CD4-positive, alpha-beta T cell treated with Interleukin-12 subunit alpha and Interleukin-12 subunit beta, for 1 hour (primary cell): ENCODE measurements at places on chromosomes 1 and 21.
A peak's percentile ranks its signal among the peaks of the same experiment; 100 is the strongest.

DNA sequence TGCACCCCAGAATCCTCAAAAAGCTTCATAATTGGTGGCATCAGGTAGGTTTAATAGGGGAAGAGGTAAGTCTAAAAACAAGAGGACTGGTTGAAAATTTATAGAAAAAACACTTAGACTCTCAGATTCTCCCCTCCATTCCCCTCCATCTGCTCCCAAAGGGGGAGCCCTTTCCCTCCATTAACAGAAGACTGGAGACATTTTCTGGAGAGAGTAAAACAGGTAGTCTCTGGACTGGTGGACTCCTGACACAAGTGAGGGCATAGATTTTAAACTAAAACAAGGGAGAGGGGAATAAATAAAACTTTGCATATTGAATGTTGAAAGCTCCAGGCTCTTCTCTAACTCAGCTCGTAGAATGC lies 54.0 kb upstream of the IPO9 start:
- DNase-seq: no peak

GRCh38 chr1:155079210-155079486 lies 511 bp downstream of the EFNA3 start:
- DNase-seq: no peak

DNA sequence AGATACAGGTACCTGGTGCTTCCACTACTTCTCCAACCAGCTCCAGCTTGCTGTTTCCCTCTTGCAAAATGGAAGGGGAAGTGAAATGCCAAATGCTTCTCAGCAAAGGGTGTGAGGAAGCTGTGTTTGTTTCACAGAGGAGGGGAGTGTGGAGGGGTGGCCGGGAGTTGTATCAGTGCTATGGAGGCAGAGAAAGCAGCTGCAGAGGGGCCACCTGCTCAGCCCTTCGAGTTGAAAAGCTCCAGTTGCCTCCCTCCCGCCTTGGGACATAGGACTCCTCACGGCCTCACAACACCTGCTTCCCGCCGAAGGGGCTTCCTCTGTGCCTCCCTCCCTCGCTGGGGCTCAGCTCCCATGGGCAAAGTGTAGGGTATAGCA lies 12.1 kb upstream of the LINGO4 start:
- no peak for DNase-seq

GRCh38 chr21:33332143-33332542 lies 7.4 kb downstream of the IFNAR1 start:
- peak; percentile 34 for DNase-seq

GRCh38 chr1:38336961-38337360 lies 290.4 kb upstream of the POU3F1 start:
- DNase-seq: no peak

- no peak for DNase-seq
These were observed 181.0 kb downstream of the FOXD2 start for GRCh38 chr1:47618830-47619229.

DNA sequence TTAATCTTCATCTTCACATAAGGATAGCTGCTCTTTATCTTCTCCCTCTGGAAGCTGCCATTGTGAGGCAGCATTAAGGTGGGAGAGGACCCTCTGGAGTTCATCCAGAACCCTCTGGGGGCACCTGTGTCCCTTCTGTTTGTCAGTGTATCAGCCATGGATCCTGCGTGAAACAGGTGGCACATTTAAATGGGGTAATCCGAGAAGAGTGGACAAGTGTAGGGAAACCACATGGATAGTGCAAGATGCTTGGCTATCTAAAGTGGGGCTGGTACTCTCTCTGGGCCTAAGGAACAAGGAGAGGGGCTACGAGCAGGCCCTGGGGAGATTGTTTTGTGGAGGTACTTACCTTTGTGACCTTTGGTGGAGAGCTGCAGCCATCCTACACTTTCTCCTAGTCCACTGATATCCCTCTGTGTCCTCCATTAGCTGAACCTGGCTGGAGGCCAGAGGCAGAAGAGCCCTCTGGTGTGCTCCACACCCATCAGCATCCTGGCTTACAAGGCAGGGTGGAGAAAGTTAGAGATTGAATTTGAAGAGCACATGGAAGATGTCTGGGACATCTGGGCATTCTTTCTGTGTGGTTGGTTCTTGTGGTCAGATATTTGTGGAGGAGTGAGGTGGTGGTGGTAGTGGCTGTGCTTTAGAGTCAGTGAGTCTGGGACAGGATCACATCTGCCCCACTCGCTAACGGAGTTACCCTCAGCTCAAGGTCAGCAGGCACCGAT lies 117.7 kb downstream of the FGGY start:
- no peak for DNase-seq

DNA sequence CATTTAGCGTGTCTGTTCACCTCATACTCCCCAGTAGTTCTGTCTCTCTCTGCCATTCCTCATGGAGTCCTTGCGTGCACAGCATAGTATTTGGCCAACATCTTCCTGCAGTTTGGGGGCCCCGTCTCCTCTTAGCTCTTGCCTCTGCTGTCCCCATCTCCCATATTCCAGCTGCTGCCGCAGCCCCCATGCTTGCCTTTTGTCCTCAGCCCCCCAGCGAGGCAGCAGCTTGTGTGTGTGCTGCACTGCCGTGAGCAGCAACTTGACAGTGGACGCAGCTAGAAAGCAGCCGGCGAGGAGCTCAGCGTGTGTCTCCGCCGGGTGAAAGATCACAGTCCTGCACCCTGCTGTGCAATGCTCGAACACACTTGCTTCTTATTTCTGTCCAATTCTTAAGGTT lies 164.2 kb upstream of the COL6A1 start:
- no peak for DNase-seq

GRCh38 chr1:188027613-188028012 lies 1198.9 kb downstream of the PLA2G4A start:
- DNase-seq: no peak

- peak; percentile 43 for DNase-seq
These were observed 5.3 kb upstream of the MROH9 start for GRCh38 chr1:170929835-170930554.

GRCh38 chr1:226698659-226699058 lies 40.4 kb downstream of the ITPKB start:
- no peak for DNase-seq

DNA sequence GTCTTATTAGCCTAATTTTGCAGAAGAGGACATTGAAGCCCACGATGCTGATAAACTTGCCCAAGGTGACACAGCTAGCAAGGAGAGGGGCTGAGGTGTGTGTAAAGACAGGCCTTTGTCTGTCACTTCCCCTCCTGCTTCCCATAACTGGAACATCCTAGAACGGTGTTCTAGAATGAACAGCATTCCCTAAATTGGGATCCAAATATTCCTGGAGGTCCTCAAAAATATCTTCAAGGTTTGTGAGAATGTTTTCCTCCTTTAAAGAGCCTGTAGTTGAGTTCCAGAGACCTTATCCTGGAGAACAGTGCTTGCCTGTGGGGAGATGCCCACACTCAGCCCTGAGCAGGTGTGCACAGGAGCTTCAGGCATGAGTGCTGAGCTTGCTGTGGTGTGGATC lies 41.5 kb upstream of the SAMD13 start:
- DNase-seq: no peak

DNA sequence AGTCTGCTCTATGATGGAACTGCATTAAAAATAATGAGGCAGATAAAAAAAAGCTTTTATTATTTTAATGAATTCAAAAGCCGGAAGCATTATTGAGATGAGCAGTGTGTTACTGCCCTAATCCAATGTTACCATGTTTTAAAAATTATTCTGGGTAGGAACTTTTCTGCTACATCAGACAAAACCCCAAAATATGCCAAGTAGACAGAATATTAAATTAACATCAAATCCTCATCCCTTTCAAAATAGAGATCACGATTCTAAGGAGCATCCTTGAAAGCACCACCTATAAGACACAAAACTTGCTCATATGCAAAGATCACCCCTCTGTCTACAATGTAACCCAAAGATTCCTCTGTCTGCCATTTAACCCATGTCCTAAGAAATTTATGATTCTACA lies 357.5 kb downstream of the SMYD3 start:
- DNase-seq: no peak

DNA sequence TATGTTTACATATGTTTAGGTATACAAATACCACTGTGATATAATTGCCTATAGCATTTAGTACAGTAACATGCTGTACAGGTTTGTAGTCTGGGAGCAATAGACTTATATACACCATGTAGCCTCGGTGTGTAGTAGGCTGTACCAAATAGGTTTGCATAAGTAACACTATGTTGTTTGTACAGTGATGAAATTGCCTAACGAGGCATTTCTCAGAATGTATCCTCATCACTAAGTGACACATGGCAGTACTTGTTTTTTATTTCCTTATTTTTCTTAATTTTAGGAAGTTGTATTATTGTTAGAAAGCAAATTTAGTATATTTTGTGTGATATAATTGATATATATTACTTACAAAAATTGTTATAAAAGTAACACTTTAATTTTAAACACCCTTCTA lies 840.9 kb downstream of the LTN1 start:
- DNase-seq: no peak

DNA sequence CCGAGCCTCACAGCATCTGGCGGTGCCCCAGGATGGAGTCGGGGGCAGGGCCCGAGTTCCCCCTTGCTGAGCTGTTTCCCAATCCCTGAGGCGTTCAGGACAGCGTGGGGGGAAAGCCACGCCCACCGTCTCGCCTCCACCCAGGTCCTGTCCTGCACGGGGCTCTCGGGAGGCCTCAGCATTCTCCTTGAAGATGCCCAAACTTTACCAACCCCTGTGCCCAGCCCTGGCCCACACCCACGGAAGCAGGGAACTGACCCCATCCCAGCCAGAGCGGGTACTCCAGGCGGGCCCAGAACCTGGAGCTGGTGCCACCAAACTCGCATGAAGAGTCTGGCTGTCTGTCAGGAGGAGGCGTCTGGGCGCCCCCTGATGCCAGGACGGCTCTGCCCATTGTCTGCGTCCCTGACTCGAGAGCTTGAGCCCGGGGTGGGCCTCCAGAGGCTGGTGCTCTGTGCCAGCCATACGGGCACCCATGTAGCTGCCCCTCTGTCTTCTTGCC lies 35.3 kb upstream of the POFUT2 start:
- DNase-seq: no peak

DNA sequence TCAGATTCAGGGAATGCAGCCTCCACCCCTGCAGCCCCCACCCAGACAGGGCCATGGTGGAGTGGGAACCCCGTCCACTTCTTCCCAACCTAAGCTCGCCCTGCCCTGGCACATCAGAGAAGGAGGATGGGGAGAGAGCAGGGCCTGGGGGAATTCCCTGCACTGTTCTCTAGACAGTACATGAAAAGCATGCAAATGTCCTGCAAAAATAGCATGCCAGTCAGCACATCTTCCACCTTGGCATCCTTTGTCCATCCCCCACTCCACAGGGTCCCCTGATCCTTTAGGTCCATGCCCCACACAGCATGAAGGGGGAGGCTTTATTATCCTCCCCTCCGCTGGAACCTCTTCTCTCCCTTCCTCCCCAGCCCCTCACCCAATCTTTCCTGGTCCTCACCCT lies 35.0 kb upstream of the RD3 start:
- DNase-seq: no peak

GRCh38 chr1:208644401-208645160 lies 400.4 kb upstream of the PLXNA2 start:
- DNase-seq: no peak

DNA sequence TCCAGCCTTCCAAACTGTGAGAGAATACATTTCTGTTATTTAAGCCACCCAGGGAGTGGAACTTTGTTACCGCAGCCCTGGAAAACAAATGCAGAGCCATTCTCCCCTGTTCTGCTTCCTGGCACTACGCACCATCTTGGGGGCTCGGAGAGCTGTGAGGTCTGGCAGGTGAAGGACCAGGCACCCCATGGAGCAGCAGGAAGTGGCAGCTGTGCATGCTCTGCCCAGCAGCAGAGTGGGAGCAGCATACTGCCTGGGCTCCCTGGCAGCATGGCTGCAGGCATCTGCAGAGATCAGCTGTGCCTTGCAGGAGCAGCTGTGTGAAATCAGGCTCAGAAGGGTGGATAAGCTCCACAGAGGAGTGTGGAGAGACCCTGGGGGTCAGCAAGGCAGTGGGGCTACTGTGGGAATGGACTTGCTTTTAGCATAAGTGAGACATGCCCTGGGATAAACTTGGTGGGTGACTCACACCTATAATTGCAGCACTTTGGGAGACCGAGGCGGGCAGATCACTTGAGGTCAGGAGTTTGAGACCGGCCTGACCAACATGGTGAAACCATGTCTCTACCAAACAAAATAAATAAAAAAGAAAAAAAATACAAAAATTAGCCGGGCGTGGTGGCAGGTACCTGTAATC lies 17.7 kb upstream of the ZSCAN20 start:
- no peak for DNase-seq

DNA sequence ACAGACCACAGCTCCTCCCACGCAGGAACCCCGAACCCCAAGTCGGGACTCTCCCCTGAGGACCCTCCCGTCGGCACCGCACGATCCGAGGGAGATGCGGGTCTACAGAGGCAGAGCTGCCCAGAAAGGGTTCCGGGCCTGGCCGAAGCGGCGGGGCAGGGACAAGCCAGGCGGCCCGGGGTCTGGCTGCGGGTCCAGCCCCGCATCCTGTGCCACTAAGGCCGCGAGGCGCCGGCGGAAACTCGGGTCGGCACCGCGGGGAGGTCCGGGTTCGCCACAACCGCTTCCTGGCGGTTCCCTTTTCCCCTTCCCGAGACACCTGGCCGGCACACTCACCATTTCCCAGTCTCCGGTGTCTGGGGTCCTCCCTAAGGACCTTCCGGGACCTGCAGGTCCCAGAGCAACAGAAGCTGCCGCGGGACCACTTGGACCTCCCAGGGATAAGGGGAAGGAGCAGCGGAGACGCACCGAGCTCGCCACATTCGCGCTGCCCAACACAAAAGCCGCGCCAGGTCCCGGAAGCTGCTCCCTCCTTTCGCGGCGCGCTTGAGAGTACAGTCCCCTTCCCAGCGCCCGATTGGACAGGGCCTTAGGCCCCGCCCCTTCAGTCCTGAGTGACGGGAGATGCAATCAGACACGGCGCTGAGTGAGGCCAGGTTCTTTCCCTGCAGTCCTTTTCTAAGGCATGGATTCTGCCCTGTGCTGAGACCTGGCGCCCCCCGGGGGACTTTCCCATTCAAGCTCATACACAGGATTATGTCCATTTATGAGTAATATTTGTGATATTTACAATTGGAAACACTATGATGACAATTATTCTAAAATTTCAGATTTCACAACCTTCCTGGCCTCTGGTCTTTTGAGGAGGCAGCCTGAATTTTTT lies at the start of gene ZNF670:
Gene ZNF670, minus strand, starts transcription at position 554 of the 883 bp plus-strand sequence. Its CDS starts 215 bp downstream, at position 339.
- DNase-seq: peak; percentile 83

DNA sequence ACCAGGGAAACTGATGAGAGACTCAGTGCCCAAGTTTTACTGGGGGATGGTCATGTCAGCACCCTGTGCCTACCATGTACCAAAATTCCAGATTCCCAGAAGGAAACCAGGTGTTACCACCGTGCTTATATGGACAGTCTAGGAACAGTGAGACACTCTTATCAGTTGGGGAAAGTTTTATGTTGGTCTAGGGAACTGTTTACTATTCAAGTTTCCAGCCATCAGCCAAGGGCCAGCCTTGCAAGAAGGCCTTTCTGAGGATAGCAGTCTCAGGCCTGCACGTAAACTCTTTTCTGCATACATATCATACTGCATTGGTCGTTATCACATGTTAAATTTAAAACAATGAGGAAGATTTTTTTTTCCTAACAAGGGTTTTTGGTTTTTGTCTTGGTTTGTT lies 12.6 kb downstream of the TMEM269 start:
- no peak for DNase-seq

DNA sequence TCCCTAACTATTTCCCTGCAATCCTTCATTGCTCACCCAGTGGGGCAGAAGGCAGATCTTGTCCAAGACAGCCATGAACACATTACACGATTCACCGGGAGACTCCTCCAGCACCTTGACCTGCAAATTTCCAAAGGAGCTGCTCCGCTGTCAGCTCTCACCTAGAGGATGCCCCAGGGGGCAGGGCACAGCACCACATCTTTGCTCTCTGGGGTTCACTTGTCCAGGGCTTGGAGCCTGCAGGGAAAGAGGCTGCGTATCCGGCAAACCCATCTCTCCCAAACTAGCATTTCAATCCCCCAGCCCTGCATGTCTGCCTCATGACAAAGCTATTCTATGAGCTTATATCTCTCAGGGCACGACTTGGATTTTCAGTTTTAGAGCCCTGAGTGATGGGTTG lies 35.1 kb upstream of the OLIG2 start:
- DNase-seq: no peak
